Activated CD4-positive, alpha-beta T cell treated with anti-CD3 and anti-CD28 coated beads, Interleukin-2, amount 10 ng/mL, durations not matched to agents 24 days and 14 days (primary cell): ENCODE measurements at places on chromosomes 6 and 20. TPM values are rescaled to one million over a fixed set of nuclear protein-coding genes. Genes with fewer than 3 reads are reported as not detected.

The ZNF391 gene
- total RNA-seq: 0.70 and 0.92 TPM in 2 replicates

The DEFB124 gene
- total RNA-seq: not detected in 2 replicates

- no peaks in the 10 kb centered on the region for H3K27me3 ChIP-seq
- H3K4me1 ChIP-seq: peaks cover 43% of the 10 kb centered on the region
- H3K4me3 ChIP-seq: no peak overlapping the region
Observed at GRCh38 chr20:3993109-3993508, 22.2 kb downstream of the RNF24 start.

- H3K4me1 ChIP-seq: peaks cover 17% of the 10 kb centered on the region
- no peak overlapping the region for H3K4me3 ChIP-seq
- peaks cover 24% of the 10 kb centered on the region for H3K36me3 ChIP-seq
Observed at GRCh38 chr6:156832231-156832647, 55.1 kb downstream of the ARID1B start.

DNA sequence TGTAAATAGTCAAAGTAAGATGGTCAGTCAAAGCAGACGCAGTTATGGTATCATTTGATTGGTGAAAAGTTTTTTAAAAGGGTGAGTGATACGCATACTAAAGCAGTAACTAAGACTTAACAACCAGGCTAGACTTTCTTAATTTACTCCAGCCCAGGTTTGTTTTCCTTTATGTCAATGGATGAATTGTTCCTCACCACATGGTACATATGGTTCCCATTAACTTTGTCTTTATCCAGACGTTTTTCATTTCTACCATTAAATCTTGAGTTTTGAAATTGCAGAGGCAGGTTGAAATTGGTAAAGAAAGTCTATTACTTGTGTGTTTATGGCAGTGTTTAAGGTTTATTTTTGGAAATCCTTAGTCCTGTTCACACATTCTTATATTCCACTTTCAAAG, 98.5 kb upstream of the SCGN start:
- H3K27me3 ChIP-seq: no peaks in the 10 kb centered on the region
- H3K4me1 ChIP-seq: no peaks in the 10 kb centered on the region
- H3K36me3 ChIP-seq: no peaks in the 10 kb centered on the region
- no peak overlapping the region for H3K4me3 ChIP-seq

The CEP162 gene
- 3.5 and 4.0 TPM in 2 replicates for total RNA-seq

DNA sequence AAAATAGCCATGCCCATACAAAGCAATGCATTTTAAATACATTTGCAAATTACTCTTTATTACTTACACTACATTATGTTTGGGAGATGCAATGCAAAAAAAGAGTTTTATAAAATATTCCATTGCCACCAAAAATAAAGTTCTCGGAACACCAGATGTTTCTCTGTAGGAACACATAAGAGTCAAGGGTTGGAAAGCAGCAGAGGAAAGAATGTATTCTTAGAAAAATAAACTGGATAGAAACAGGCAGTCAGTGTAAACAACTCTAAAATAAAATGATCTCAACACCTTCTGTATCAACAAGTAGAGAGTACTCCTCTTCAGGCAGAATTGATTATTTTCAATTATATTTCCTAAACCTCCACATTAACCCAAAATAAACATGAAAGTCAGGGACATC, 28.1 kb downstream of the KIF13A start:
- no peak for DNase-seq
- H3K27ac ChIP-seq: no peak overlapping the region
- no peaks in the 10 kb centered on the region for H3K4me1 ChIP-seq
- no peak overlapping the region for H3K4me3 ChIP-seq
- no peaks in the 10 kb centered on the region for H3K36me3 ChIP-seq
- peaks cover 16% of the 10 kb centered on the region for H3K27me3 ChIP-seq

GRCh38 chr20:31713312-31714273, 9.1 kb downstream of the BCL2L1 start:
- peaks cover 91% of the 10 kb centered on the region for H3K36me3 ChIP-seq
- H3K4me3 ChIP-seq: peak overlapping the region; percentile 98
- peaks cover 73% of the 10 kb centered on the region for H3K4me1 ChIP-seq
- DNase-seq: no peak

The GPLD1 gene
- 0.17 and 0.44 TPM in 2 replicates for total RNA-seq

The ZNF165 gene
- total RNA-seq: 0.26 and 0.47 TPM in 2 replicates

GRCh38 chr20:47016068-47016664, 121.5 kb downstream of the EYA2 start:
- H3K27me3 ChIP-seq: peaks cover 30% of the 10 kb centered on the region
- no peaks in the 10 kb centered on the region for H3K36me3 ChIP-seq
- peaks cover 8% of the 10 kb centered on the region for H3K4me1 ChIP-seq
- DNase-seq: no peak
- H3K27ac ChIP-seq: no peak overlapping the region
- no peak overlapping the region for H3K4me3 ChIP-seq

The AURKA gene
- total RNA-seq: 42.3 and 42.6 TPM in 2 replicates

GRCh38 chr20:35582131-35582530, 33.5 kb upstream of the SPAG4 start:
- no peaks in the 10 kb centered on the region for H3K36me3 ChIP-seq
- H3K27me3 ChIP-seq: no peaks in the 10 kb centered on the region
- no peak overlapping the region for H3K4me3 ChIP-seq
- no peaks in the 10 kb centered on the region for H3K4me1 ChIP-seq

GRCh38 chr6:137892271-137892708, 25.2 kb downstream of the TNFAIP3 start:
- DNase-seq: no peak
- H3K4me1 ChIP-seq: peaks cover 9% of the 10 kb centered on the region
- H3K27me3 ChIP-seq: no peaks in the 10 kb centered on the region
- H3K4me3 ChIP-seq: no peak overlapping the region
- H3K27ac ChIP-seq: no peak overlapping the region

DNA sequence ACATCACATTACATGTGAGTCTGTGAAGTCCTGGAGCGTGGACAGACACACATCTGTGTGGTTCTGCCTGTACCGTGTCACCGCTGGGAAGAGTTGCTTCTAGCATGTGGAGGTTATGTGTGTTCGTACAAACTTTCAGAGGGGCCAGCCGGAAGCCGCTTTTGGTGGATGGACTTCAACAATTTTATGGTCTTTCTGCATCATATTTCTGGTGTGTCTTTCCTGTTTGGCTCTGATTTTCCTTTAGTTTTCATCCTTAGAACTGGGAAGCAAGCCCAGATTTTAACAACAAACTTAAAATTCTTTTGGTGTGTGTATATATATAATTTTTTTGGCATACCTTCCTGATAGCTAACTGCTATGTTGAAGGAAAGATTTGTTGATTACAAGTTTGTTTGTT, 71.2 kb downstream of the TIAM2 start:
- no peak overlapping the region for H3K27ac ChIP-seq
- H3K27me3 ChIP-seq: peaks cover 2% of the 10 kb centered on the region
- H3K4me3 ChIP-seq: no peak overlapping the region
- H3K36me3 ChIP-seq: no peaks in the 10 kb centered on the region
- H3K4me1 ChIP-seq: peaks cover 5% of the 10 kb centered on the region

- H3K4me3 ChIP-seq: peak overlapping the region; percentile 90
- DNase-seq: peak; percentile 70
- H3K36me3 ChIP-seq: peaks cover 9% of the 10 kb centered on the region
Observed at GRCh38 chr6:127518191-127518709, 885 bp downstream of the MTCL3 start.

DNA sequence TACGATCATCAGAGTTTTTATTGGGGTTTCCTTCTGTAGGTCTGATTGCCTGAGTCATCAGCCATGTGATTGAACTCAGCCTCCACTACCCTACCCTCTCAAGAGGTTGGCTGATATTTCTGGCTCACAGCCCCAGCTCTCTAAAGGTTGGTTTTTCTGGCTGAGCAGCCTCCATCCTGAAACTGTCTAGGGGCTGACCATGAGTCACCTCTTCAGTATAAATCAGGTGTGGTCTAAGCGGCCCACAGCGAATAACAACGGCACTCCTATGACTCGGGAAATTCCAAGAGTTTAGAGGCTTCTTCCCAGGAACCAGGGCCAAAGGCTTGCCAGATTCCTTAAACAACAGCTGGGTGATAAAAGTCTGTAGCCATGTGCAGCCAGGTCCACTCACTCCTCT, 115.5 kb downstream of the SOD2 start:
- no peak overlapping the region for H3K4me3 ChIP-seq
- DNase-seq: no peak
- H3K27me3 ChIP-seq: no peaks in the 10 kb centered on the region
- no peak overlapping the region for H3K27ac ChIP-seq

DNA sequence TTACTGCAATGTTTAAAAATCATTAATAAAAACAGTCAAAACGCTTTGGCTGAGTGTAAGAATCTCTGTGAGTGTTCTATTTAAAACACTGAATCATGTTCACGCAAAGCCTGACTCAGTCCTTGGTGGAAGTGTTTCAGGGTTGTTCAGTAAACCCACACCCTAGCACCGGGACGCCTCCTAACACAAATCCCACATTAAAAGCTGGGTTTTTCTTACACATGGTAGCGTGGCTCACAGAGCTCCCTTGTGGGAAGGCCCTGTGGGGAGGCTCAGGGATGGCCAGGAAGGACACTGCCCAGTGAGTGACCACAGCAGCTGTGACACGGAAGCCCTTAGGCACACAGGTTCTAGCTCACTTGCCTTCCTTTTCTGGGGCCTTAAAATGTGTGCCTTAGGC, 80.2 kb downstream of the GMPR start:
- DNase-seq: peak; percentile 77
- peak overlapping the region; percentile 73 for H3K4me3 ChIP-seq
- H3K27ac ChIP-seq: peak overlapping the region; percentile 84

DNA sequence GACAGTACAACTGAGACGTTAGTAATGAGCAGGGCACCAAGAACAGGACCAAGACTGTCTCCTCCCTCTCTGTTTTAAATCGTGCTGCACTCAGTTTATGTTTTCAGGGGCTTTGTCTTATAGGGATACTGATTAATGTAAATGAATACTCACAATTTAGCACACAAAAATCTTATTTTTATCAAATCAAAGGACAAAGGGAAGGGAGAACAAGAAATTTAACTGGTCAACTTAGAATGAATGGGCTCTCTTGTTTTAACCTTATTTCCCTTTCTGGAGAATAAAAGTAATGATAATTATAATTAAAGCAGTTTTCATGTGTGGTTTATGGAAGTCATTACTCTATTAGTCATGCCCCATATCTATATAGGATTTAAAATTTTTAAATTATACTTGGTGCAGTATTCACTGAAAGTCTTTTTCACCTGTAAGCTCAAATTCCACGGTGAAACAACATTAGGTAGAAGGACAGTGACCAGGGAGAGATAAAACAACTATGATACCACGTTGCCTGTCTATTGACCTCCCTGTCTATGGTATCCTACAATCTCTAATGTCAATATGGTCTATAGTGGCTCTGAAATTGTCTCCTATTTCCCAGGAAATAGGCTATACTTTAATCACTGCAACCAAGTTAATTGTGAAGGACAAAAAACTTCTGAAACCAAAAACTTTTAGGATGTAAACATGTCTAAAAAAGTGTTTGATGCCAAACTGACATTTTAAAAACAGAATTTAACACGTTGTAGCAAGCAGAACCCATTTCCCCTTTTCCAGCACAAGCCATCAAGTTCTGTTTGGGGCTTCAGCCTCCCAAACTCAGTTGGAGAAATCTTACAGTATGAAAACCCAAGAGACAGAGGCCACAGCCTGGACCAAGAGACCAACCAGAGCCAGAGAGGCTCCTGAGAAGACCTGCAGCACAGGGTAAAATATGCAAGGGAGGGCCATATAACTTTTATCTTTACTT, 15.0 kb downstream of the ELOVL5 start:
- H3K4me1 ChIP-seq: peaks cover 62% of the 10 kb centered on the region
- peak overlapping the region; percentile 90 for H3K27ac ChIP-seq
- H3K36me3 ChIP-seq: peaks cover 29% of the 10 kb centered on the region
- peak overlapping the region; percentile 71 for H3K4me3 ChIP-seq
- no peaks in the 10 kb centered on the region for H3K27me3 ChIP-seq
